ENCODE measurements at places on chromosomes 6 and 20.

DNA sequence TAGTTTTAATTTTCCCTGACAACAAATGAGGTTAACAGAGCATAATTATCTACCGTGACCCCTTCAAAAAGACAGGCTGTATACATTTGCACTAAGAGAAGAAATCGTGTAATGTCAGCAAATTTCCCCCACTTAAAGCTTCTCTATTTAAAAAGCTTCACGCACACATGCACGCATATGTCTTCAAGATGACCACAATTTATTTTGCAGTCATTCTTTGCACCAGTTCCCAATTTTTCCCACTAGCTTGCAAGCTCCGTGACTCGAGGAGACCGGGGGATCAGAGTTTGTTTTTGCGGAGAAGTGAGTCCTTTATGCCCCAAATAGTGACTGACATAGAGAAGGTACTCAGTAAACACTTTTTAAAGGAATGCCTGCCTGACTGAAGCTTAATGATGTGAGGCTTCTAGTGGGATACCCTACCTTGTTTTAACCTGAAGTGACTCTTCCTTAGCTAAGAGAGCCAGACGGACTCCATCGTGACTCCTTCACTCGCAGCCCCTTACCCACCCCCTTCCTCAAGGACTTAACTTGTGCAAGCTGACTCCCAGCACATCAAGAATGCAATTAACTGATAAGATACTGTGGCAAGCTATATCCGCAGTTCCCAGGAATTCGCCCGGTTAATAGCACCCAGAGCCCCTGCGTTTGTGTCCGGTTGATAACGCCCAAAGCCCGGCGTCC is 9.3 kb upstream of the NQO2 start:
- peak; percentile 20 for DNase-seq

GRCh38 chr20:58892141-58892931 is 39.8 kb downstream of the GNAS start:
- peak; percentile 86 for DNase-seq

DNA sequence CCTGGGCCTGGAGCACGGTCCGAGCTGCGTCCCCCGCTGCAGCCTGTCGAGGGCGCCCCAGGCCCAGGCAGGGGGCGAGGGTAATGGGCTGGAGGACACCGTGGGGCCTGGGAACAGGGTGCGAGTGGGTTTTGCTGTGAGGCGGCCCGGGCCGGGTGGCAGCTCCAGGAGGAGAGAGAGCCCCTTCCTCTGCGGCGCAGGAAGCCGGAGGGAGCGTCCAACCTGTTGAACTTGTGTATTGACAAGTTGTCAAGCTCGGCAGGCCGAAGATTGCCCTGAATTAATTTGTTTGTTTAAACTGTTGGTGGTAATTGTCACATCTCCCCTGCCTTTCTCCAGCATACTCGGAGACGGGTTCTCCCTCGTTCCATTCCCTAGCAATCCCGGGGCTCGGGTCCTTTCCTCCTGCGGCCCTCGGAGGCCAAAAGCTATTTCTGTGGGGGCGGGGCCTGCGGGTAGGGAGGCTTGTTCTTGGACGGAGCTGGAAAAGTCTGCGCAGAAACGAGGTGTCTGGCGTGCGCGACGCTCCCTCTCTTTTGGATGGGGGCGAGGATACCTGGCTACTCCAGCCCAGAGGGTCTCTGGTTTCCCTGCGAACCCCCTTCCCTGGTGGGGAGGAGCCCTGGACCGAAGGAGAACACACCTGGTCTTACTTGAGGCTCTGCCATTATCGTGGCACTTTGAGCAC is 9.9 kb downstream of the NR2E1 start:
- peak; percentile 23 for DNase-seq

- no peak for DNase-seq
Observed at GRCh38 chr20:44900231-44900854, 9.5 kb upstream of the PABPC1L start.

DNA sequence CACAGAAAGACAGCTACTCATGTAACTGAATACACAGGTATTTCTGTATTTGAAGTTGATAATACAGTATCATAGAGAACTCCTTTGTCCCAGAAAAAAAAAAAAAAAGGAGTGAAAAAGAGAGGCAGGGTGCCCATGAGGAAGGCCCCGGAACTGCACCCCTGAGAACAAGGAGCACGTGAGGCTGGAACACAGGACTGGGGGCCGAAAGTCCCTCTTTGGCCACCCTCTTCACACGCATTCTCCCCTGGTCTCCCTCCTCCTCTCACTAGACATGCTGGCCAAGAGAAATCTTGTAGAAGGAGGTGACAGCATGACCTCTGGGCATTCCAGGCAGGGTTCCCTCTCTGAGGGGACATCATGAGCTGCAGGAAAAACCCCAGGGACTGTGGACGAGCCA is 62.7 kb upstream of the TRAF3IP2 start:
- DNase-seq: no peak

DNA sequence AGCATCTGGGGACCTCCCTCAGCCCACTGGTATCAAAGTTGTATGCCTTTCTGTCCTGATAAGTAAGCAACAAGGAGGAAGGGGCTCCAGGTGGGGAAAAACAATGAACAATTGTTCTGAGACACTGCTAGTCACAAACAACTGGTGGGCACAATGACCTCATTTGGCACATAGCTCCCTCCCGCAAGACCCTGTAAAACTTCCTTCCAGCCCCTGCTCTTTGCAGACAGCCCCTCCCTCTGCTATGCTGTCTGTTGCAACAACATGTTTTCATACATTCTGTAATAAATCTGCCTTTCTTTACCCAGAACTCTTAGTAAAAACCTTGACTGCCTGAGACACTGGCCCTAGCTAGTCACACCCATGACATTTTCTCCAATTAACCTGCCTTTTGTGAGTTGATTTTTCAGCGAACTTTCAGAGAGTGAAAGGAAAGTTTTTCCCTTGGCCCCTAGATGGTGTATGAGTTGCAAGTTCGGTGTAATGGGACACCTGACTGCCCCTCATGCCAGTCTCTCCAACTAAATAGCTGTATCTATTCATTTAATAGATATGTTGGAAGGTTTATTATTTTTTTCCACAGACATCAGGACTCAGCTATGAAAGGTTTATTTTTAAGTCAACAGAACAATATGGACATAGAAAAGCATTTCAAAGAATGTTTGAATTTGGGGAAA is 142.3 kb upstream of the SLC22A16 start:
- no peak for DNase-seq

DNA sequence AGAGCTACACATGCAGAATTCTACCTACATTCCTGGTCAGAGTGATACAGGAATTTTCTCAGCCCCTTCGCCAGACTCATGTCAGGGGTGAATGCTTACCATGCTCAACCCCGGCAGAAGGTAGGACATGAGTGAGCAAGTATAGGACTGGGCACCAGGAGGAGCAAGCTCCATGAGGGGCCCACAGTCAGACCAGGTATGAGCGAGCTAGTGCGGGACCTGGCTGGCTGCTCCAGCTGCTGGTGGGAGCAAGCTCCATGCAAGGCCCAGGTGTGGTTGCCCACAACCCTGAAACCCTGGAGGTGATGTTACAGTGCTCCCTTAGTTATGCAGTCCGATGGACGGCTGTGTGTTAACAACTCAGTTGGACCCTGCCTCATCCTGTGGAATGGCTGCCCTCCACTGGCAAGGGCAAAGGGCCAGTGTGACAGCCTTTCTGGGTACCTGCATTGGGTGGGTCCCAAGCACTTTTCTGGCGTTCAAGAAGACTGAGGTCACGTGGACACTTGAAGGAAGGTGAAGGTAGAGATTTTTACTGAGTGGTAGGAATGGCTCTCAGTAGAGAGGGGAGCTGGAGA is 503.5 kb upstream of the CITED2 start:
- no peak for DNase-seq

GRCh38 chr6:15754035-15754705 is 91.3 kb upstream of the DTNBP1 start:
- no peak for DNase-seq

GRCh38 chr6:139007428-139007827 is 19.4 kb upstream of the REPS1 start:
- DNase-seq: no peak

- no peak for DNase-seq
Observed at GRCh38 chr20:48921883-48922820, 641 bp downstream of the ARFGEF2 start.

GRCh38 chr20:47765691-47766594 is 19.3 kb downstream of the SULF2 start:
- no peak for DNase-seq

DNA sequence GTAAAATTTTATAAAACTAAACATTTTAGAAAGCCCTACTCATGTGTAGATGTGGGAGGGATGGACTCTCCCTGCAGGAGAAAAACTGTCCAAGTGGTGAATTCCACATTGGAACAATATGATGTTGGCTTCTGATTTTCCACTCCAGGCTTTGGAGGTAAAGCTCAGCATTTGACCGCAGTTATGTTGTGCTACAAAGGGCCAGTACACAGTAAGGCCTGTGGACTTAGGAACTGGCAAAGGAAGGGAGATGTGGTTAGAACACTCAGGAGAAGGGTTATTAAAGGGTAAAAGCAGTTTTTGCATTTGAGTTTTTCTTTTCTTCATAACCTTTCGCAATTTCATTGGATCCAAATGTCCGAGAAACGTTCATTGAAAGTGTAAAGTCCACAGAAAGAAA is 150.3 kb upstream of the SASH1 start:
- no peak for DNase-seq

DNA sequence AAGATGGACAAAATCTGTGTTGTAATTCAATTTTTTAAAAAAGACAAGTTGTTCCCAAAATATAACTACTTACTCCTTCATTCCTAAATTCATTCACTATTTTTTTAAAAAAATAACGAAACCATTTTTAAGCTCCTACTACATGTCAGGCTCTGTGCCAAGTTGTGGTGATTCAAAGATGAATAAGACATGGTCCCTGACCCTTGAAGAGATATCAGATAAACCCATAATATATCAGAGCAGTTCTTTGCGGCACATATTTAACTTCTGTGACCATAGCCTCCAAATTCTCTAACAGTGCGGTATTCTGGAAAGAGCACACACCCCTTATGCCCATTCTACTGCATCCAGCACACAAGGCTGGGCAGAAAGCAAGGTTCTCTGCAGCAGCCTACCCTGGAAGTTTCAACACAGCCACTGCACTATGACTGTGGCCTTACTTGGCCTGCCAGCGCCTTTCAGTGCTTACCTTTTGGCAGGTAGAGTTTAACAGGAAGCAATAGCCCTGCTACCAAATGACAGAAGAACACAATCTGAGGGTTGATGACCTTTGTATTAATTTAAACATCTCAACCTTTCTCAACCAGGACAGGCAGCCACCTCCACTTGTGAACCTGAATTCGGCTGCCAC is 406.5 kb downstream of the BTBD9 start:
- DNase-seq: no peak

- no peak for DNase-seq
Observed at GRCh38 chr20:7137395-7138151, 370.1 kb downstream of the BMP2 start.

- DNase-seq: peak; percentile 27
Observed at GRCh38 chr20:50456452-50457324, 53.5 kb upstream of the PTPN1 start.

- DNase-seq: no peak
Observed at GRCh38 chr6:119346450-119346849, 3.1 kb downstream of the MAN1A1 start.

DNA sequence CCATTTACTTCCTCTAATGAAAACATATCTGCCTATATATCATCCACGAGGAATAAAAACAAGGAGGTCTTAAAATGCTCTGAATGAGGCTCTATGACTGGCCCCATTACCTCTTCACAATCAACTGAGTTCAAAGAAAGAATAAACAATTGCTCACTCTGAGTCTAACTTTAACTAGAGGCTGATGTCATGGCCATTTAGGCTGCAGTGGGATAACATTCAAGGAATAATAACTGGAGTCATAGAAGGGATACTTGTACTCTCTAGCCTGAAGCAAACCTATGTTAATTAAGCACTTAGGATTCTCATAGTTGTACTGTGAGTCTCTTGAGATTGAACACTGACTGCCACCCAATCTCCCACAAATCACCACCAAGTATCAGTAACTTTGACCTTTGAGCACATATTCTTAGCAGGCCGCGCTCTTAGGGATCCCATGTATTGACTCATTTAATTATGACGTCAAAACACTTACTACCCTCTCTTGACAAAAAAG is 70.2 kb downstream of the PERP start:
- no peak for DNase-seq

- no peak for DNase-seq
Observed at GRCh38 chr6:110035321-110035720, 57.2 kb downstream of the GPR6 start.

- no peak for DNase-seq
Observed at GRCh38 chr20:52275181-52275691, 83.7 kb upstream of the ZFP64 start.

DNA sequence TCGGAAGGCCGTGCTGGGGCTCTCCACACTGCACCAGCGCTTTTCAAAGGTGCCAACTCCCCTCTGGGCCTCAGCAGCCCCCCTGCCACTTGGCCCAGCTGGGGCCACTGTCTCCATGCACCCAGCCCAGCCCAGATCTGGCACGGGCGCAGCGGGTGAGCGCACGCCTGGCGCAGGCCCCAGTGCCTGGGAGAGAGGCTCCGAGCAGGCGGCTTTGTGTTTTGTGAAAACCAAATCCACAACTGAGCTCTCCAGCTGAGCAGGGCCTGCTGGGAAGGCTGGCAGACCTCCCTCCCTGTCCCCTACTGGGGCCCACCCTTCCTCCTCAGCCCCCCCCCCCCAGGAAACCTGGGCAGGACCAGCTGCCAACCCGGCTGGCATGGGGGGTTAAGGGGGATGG is 17.0 kb downstream of the MDGA1 start:
- no peak for DNase-seq

GRCh38 chr6:137342607-137343190 is 123.5 kb upstream of the IFNGR1 start:
- no peak for DNase-seq

- peak; percentile 4 for DNase-seq
Observed at GRCh38 chr6:162055365-162055764, 672.2 kb downstream of the PRKN start.

GRCh38 chr20:34983995-34984735 is 28.5 kb downstream of the MYH7B start:
- DNase-seq: no peak
